Frontal cortex (tissue), 4 donors: ENCODE measurements at places on chromosomes 11 and 22. TPM values are rescaled to one million over a fixed set of nuclear protein-coding genes. Genes with fewer than 3 reads are reported as not detected.

Gene APOA4
- total RNA-seq = not detected

Gene FOLH1
- total RNA-seq = 4.9 TPM

Gene OR52N4
- total RNA-seq = not detected

Gene RIC3
- 42.4 TPM for total RNA-seq

Gene KCNJ1
- total RNA-seq = not detected

Gene TTC36
- 2.4 TPM for total RNA-seq

Gene C2CD2L
- total RNA-seq = 11.4 TPM

Gene LGALS12
- not detected for total RNA-seq

Gene FAM111B
- 2.9 TPM for total RNA-seq

Gene OVCH2
- total RNA-seq = not detected

Gene GGTLC3
- total RNA-seq = not detected

Gene MYOD1
- total RNA-seq = not detected

Gene LRP4
- 4.1 TPM for total RNA-seq

Gene DNAJB7
- total RNA-seq = not detected

Gene SAA1
- total RNA-seq = not detected
